ENCODE measurements at places on chromosomes 4 and X.

- no peak for DNase-seq
Observed at GRCh38 chr4:174437324-174437723, 85.0 kb downstream of the HPGD start.

- no peak for DNase-seq
Observed at GRCh38 chr4:35938936-35939335, 305.4 kb downstream of the ARAP2 start.

GRCh38 chrX:14718403-14718802 is 154.5 kb downstream of the FANCB start:
- DNase-seq: no peak

DNA sequence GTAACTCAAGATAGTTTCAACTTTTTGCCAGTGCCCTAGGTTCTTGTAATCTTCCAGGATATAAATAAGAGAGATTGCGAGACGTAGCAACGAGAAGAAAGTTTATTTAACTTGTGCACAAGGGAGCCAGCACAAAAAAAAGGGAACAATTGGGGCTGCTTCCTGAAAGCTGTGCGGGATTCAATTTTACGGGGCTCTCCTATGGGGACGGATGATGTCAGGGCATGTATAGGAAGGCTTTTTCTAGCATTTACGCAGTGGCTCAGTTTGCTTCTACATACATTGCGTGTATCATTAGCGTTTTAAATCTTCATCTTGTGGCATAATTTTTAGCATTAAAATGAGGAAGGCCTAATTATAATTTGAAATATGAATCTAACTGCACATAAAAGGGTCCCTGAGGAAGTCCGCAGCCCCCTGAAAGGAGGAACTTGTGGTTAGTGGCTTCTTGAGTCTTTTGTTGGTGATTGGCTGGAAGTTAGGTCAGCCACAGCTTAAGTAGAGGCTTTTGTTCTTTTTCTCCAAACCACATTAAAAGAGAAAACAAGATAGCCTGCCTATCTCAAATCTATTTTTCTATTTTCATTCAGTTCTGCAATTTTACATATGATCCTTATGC is 668.2 kb upstream of the NDST4 start:
- no peak for DNase-seq

GRCh38 chr4:79935274-79935673 is 137.8 kb downstream of the ANTXR2 start:
- no peak for DNase-seq

- no peak for DNase-seq
Observed at GRCh38 chr4:155207534-155208257, 740 bp upstream of the NPY2R start.
